ENCODE measurements at places on chromosomes 7 and 10.
A peak's percentile ranks its signal among the peaks of the same experiment; 100 is the strongest.

- no peak for DNase-seq
These were observed 344.7 kb downstream of the NEBL start for GRCh38 chr10:20552382-20552781.

- DNase-seq, result no peak
These were observed 397.5 kb upstream of the GALNT17 start for GRCh38 chr7:70734411-70734810.

GRCh38 chr7:70680743-70681468 is 451.0 kb upstream of the GALNT17 start:
- no peak for DNase-seq

GRCh38 chr10:75654171-75654771 is 222.8 kb downstream of the LRMDA start:
- no peak for DNase-seq

DNA sequence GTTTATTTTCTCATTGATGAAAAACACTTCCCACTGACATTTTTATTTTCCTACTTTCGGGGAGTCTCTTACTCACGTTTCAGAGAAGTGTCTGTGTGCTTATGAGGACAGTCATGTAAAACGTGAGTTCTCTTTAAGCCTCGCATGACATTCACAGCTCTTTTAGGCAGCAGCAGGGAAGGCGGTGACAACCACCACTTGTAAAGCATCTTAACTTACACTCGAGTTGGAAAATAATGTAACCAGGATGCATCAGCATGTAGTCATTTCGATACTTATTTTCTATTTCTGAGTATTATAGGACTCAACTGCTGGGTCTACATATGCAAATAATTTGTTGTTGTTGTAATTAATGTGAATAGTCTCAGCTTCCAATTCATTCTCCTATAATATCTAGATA is 153.6 kb downstream of the SEMA3D start:
- DNase-seq, result no peak

DNA sequence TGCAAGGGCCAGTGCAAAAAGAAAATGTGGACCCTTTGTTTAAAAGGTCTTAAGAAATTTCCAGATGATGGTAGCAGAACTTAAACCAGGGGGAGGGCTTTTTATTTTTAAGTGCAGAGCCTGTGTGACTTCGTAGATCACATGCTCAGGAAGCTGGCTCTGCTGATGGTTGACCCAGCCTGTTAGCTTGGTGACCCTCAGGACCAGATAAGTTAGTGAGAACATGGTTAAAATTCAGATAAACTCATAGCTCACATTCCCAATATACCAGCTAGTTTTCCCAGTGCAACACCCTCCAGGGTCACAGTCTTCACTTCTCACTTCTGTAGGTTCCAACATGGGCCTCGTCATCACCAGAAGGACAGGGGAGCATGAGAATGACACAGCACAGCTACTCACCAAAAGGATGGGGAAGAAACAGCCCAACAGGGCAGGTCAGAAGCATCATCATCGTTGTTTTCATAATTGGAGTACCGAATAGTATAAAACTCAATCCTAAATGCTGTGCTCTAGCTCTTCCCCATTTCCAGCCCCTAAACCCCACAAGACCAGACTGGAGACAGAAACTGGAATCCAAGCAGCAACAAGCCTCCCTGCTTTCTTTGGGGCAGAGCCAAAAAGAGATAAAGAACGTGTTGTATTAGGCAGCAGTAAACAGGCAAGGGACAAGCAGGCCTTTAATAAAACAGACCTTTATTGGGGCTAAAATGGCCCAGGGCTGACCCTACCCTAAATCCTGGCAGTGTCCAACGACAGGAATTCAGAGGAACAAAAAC is 102.2 kb upstream of the ANKRD1 start:
- no peak for DNase-seq

DNA sequence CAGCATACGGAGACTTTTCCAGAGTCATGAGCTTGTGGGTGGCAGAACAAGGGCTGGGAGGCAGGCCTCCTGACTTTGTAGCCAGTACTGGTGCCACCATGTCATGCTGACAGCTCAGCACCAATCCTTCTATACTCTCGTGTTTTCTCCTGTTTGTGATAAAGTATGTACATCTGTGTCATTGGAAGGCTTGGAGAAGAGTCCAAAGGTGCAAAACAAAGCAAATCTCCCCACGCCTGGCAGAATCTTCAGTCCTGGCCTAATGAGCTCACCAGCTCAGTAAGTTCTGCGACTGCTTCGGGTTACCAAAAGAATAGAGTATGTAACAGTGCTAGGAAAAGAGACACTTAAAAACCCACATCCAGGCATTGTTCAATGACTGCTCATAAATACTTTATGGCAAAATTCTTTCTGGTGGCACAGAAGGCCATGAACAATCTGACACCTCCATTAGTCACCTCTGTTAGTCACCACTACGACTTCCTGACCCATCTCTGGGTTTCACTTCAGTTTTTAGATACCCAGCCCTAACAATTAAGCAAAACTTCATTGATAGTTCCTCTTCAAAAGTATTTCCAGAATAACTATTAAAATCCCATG is 24.5 kb downstream of the STEAP1 start:
- no peak for DNase-seq

DNA sequence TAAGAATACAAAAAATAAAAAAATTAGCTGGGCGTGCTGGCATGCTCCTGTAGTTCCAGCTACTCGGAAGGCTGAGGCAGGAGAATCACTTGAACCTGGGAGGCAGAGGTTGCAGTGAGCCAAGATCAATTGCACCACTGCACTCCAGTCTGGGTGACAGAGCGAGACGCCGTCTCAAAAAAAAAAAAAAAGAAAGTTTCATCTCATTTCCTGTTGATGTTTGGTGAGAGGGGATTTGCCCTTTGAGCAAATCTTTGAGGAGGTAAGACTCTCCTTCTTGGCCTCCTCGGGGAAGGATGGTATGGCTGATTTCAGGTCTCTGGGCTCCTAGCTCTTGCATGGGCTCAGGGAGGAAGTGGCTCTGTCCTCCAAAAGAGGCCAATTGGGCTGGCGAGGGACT is 3.6 kb upstream of the GRID2IP start:
- DNase-seq, result no peak

- peak; percentile 3 for DNase-seq
These were observed 123.7 kb downstream of the TACC2 start for GRCh38 chr10:122112625-122113160.

DNA sequence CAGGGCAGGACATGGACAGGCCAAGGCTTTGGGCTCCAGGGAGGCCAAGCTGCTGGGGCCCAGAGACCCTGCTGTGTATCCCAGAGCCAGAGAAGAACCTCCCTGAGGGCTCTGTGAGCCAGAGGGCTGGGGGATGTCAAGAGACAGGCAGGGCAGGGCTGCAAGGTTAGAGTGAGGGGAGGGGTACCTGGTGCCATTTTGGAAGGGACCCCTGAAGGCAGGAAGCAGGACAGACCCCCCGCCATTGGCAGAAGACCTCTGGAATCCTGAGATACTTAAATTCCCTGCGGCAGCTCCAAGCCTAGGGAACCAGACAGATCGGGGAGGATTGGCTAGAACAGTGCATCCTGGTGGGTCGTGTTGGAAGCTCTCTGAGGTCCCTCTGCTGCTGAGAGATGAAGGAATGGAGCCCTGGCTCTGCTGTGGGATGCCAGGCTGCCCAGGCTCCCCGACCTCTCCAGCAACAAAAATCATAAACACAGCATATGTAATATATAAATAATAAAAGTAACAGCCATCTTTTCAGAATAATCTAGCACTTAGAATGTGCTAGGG is 75.0 kb downstream of the LHPP start:
- DNase-seq, result no peak

DNA sequence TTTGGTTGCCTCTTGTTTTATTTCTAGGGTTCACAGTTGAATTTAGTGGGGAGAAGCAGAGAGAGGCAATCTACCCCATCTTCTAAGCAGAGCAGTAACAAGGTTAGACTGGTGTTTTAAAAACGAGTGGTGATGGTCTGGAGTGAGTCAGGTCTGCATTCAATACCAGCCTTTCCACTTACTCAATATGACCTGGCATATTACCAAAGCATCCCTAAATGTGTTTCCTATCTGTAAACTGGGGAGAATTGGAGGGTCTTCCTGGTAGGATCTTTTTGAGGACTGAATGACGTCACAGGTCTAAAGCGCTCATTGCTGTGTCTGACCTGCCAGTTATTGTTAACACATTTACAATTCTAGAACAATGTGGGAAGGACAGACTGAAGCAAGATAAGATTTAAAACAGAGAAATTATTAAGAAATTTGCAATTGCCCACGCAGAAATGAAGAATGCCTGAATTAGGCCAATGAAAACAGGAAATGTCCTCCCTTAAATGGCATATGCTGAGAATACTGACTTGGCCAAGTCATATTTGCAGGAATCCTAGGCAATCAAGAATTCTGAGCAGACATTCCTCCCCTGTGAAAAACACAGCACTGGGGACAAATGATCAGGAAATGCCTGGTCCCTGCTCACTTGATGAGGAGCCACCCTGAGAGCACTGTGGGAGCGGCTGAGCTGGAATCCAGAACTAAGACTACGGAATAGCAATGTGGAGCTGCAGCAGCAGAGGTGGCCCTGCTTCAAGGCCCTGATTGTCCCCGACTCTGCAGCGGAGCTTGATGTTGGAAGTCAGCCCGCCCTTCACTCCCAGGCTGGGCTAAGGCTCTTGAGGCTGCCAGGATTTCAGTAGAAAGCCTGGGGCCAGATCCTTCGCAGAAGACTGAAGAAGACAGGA is 184.5 kb upstream of the CXCL12 start:
- DNase-seq, result no peak

DNA sequence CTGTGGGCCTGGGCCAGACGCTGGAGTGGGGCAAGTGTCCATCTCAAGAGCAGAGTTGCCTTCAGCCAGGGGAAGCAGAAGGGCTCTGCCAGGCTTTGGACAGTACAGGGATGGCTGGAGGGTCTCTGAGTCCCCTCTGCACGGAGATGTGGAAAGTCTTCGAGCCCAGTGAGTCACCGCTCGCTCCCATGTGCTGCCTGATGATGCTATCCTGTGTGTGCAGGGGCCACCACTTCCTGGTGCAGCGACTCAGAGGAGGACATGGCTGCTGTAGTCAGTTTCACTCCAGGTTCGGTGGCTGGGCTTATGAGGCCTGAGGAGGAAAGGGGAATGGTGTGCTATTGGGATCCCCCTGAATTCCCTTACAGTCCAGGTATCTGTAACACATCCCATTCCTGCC is 6.0 kb downstream of the ADCYAP1R1 start:
- no peak for DNase-seq
